ENCODE measurements at places on chromosomes 7 and 10.

DNA sequence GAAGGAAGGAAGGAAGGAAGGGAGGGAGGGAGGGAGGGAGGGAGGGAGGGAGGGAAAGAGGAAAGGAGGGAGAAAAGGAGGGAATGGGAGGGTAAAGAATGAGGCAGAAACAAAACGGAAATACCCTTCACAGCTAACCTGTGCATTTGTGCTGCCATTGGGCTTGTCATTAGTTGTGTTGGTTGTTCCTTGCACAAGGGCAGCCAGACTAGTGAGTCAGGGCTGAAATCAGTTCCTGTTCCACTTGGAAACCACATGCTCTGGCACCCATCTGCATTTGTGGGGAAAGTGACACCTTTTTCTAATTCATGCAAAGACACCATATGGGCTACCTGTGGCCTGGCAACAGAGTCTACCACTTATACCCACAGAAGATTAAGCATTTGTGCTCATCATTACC is 1004.0 kb upstream of the C7orf33 start:
- DNase-seq, result no peak

- no peak for DNase-seq
Measured at GRCh38 chr7:106047184-106047583, 64.9 kb downstream of the SYPL1 start.

GRCh38 chr7:70361821-70362220 is 763.5 kb downstream of the AUTS2 start:
- DNase-seq, result no peak

DNA sequence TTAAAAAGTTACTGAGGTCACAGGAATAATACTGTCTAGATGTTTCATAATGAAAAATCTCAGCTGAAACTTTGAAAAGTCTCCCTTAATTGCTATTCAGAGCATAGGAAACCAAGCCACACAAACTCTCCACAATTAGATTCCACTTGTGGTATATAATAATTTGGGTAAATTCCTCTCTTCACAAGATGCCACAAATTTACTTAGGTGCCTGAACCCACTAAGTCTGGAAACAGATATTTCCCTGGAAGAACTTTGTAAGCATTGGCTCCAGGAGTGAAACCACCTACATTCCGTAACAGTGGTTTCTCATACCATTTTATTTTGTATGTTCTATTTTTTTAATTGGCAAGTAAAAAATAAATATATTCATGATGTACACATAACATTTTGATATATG is 493.4 kb downstream of the SEMA3D start:
- DNase-seq, result no peak

DNA sequence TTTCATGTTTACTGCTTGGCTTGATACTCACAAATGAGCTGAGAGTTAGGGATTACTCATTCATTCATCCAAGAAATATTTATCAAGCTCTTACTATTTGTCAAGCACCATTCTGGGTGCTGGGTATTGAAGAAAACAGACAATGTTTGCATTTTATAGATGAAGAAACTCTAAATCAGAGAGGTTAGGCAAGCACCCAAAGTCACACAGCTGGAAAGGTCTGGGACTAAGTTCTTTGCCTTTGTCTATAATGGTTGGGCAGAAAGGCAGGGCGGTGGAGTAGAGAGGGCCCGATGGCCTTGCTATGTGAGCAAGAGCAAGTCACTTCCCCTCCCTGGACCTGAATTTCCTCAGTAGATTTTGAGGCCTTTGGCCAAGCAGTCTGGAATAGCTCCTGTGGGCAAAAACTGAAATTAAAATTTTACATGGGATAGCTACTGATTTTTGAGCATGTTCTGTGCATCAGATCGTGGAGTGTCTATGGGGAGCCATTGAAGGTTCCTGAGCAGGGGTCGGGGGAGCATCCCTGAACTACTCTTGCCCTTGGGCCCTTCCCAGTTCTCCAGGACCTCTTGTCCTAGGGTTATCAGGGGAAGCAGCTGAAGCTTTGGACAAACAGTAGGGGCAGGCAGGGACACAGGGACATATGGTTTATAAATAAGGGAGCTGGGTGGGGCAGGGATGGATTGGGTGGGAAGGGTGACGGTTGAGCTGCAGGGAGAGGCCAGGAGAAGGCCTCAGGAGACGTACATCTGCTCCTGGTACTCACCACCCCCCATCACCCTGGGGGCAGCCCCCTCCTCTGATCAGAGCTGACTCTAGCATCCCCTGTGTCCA is 23.3 kb downstream of the AQP1 start:
- DNase-seq, result peak; percentile 17

All from posterior vena cava (tissue), 2 donors.